Stimulated activated CD8-positive, alpha-beta memory T cell treated with anti-CD3 and anti-CD28 coated beads, Interleukin-15, amount 100 ng/mL, for 48 hours (primary cell): ENCODE measurements at places on chromosomes 7 and 10.

DNA sequence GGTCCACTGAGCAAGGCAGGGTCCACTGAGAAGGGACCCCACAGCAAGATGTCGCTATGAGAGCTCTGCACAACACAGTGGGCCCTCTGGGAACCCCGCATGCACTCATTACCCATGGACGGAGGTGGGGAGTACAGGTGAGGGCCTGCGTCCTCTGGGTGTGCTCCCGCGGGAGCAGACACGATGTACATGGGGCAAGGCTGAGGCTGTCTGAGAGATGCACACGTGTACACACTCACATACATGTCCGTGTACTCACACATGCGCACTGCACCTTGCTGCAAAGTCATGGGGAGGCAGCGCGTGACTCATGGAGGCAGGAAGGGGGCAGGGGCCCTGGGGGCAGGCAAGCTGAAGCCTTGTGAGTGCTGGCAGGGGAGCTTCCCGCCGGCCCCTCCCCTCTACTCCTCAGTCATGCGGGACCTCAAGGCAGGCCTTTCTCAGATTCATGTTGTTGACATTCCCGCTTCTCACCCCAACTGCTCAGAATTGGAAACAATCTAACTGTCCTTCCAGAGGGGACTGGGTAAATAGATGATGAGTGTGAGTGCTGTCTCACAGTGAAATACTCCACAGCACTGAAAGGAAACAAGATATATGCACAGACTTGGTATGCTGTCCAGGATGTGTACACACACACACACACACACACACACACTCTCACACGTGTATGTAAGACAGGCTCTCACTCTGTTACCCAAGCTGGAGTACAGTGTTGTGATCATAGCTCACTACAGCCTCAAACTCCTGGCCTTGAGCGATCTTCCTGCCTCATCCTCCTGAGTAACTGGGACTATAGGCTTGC is 40.0 kb downstream of the GOLGA7B start:
- DNase-seq = no peak

DNA sequence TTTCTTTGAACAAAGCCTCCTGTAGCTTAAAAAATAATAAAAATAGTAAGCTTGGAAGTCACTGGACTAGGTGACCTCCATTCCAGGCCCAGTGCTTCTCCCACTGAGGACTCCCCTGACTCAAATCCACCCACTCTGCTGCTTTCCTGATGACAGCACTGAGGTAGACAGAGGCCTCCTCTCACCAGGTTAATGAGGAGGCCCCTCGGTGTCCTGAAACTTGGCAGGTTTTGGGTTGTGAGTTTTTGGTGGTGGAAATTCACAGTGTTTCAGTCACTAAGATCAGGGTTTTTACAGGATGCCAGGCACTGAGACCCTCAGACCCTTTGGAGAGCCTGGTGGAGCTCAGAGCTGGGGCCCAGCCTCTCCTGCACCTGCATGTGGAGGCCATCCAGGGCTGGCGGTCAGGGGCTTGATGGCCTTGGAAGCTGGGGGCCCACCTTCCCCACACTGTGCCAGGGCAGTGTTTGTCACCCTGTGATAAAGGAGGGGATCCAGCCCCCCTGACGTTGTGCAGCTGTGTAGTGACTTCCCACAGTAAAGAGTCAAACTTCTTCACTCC is 19.1 kb downstream of the TSPAN14 start:
- no peak for DNase-seq

DNA sequence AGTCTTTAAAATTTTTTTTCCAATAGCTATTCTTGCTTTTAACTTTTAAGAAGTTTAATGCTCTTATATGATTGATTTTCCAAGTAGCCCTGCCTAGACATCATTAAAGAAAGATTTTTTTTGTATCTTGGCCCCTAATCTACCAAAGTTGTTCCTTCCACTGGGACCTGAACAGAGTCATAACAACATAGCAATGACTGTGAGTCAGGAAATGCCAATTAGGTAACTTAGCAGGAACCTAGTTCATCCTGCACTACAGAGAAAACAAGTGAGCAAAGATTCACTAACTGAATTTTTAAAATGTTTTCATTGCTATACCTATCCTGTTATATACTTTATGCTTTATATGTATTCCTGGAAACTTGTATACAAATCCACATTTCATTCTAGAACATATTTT is 284.7 kb downstream of the BICC1 start:
- no peak for DNase-seq

GRCh38 chr10:18261063-18261610 is 120.9 kb downstream of the CACNB2 start:
- no peak for DNase-seq

GRCh38 chr7:128155100-128155740 is 85.9 kb upstream of the LEP start:
- no peak for DNase-seq

- DNase-seq = no peak
These were observed 717.0 kb upstream of the MBL2 start for GRCh38 chr10:53489335-53490182.

DNA sequence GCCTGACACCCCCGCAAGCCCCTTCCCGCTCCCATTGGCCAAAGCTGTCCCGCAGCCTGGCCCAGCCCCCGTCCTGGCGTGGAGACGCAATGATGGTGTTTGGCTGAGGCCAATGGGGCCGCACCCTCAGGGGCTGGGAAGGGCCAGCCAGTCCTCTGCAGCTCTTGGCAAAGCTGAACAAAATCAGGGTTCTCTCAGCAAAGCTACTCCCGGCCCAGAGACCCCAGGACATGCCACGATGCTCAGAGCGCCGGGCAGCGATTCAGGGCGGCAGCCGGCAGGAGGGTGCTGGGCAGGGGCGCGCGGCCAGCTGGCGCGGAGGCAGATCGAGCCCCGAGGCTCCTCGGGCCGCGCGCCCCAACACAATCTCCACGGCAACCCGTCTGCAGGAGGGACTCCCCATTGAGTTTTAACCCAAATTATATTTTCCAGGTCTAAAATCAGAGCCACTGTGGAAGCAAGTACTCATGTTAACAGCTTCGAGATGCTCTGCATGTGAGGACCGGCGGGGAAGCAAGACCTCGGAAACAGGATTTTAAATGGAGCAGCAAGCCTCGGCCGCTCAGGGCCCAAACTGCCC is 8.8 kb upstream of the CNPY1 start:
- no peak for DNase-seq

DNA sequence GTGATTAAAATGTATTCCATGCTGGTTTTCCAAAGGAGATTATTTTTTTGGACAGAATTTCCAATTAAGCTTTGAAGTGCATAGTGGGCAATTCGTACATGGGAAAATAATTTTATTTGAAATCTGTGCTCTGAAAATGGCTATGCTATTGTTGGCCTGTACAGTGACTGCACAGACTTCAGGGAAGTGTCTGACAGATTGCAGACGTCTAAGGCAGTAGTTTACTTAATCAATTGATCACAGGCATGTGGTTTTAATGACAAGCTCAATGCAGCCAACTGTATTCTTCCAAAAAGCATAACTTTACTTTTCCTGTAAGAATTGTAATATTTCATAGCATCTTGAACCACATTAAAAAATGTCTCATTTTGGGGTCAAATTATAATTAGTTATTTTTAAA is 102.0 kb downstream of the SEMA3C start:
- no peak for DNase-seq

DNA sequence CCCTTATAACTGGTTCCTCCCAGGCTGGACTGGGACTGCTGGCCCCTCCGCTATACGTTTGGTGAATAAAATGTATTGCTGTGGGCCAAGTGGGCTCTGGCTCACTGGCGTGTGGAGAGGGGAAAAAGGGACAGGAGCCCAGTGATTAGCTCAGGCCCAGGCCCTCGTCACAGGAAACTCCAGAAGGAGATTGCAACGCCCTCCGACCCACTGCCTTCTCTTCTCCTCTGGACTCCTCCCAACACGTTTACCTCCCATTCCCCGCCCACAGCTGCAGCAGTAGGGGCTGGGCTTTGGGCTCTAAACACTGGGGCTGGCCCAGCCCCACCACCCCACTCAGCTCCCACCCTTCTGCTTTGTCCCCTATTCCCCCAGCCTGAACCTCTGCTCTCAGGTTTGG is 173.9 kb downstream of the NEURL1 start:
- no peak for DNase-seq

DNA sequence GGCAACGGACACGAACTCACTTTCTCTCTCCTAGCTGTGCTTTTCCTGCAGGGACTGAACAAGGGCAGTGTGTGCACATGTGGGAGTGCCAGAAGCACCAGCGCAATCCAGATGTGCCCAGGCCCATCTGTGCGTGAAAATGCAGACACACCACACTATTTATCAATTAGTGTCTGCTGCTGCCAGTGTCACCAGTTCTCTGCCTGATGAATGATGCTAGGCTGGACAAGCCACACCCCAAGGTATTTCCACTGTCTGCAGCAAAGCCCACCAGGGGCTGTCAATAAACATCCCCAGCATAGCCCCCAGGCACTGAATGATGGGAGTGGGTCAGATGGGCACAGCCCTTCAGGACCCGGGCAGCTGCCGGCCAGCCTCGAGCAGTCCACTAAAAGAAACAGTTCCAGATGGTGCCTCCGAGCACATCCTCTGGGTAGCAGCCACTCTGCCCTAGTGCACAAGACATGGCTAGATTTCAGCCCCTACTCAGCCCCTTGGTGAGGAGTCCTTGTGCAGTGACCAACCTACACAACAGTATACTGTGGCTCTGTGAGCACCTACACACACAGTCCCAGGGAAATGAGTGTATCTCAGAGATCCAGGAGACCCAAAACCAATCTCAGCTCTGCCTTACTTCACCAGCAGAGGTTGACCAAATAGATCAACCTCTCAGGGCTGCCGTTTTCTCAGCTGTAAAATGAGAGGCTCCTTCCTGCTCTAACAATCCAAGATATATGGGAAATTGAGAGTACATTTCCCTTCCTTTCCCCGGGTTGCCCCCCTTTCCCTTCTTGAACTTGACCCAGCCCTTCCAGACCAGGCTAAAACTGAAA is 314.7 kb downstream of the PLXNA4 start:
- no peak for DNase-seq

- no peak for DNase-seq
These were observed 82.1 kb downstream of the ZRANB1 start for GRCh38 chr10:125023862-125024496.

GRCh38 chr7:149720372-149721083 is 52.9 kb downstream of the ZNF467 start:
- DNase-seq = no peak

DNA sequence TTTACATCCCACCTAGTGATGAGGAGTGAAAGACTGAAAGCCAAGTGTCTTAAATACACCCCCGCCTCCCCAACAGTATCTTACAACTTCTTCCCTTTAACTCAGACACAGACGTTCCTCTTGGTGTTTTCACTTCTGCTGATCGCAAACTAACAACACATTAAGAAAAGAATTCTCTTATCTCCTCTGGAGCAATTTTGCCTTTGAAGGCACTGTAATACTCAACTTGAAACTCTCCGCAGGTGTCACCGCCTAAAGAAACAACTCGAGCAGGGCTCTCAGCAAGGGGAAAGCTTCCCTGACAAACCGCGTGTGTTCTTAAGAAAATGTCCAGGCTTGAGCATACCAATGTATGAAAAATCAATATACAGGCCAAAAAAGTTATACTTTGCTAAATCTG is 452 bp downstream of the SEMA3C start:
- DNase-seq = no peak

GRCh38 chr7:106480616-106481031 is 180.3 kb downstream of the CCDC71L start:
- no peak for DNase-seq
